ENCODE measurements at places on chromosomes 7 and 10.

DNA sequence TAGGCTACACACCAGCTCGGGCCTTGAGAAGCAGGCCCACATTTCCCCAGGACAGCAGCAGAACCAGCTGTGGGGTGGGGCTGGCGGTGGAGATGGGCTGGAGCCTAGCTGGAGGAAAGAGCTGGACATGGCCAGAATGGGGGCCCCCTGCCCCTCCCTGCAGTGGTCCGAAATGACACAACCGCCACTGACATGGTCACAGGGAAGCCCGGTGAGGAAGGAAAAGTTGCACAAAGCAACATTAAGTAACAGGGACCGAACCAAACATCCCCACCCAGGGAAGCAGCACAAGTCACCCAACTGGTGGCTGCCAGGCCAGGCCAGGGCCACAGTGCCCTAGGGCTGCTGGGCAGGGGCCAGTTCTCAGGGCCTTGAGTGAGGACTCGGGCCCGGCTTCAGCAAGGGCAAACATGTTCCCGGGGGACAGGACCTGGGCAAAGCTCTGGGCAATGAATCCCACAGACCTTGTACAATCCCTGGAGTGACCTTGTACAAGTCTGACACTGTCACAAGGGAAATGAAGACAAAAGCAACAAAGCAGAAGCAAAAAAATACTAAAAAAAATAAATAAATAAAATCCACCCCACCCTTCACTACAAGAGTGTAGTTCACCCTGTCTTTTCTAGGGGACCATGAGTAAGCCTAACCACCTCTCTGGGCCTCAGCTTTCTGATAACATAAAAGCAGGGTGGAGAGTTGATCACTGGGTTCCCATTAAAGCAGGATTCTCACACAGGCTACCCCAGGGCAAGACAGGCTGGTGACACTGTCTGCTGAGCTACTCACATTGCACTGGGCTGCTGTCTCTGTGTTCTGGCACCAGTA is 33.0 kb downstream of the PSAP start:
- DNase-seq, result peak; percentile 52

- DNase-seq, result no peak
These were observed 1375.1 kb upstream of the LRRTM3 start for GRCh38 chr10:65550761-65551160.

DNA sequence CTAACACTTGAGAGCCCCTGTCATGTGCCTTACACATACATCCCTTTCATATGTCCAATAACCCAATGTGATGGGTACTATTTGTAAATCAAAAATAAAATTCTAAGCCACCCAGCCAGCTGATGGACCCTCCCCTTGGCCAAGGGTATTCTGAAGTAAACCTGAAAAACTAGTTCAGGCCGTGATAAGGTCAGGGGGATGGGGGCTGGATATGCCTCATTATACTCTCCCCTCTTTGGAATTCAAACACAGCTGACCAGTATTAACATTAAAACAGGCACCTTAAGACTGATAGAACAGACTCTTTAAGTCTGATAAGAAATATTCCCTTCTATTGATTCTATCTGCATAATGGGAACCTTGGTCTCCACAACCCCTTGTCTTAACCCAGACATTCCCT is 51.9 kb downstream of the SLC16A9 start:
- no peak for DNase-seq

DNA sequence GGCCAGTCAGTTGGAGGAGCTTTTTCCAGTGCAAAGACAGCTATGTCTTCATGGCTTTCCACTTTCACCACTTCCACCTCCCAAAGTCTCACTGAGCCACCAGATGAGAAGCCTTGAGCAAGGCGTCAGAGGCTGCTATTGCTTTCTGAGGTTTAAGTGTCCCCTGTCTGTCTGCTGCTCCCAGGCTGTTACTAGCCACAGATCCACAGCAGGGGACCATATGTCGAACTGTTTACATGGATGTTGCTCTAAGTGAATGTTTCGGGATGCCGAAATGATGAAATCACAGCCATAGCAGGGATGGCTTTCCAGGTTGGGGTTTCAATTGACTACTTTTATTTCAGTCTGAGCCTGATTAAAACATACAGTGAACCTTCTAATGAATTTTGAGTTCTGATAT is 88.5 kb downstream of the AVL9 start:
- DNase-seq, result no peak

DNA sequence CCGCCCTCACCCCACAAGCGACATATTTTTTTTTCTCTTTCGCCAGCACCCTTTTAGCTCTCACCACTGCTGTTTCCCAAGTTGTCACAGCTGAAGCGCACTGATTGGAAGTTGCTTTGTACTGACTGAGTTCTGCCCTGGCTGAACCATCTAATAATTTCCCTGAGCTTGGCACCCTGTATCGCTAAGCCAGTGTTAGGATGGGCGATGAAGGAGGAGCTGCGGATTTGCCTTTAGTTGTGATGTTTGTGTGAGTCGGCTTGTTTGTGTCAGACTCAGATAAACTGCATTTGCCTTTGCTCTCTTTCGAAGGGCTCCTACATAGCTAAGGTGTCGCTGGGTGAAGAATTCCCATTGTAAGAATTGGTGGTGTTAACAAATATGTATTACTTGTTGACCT is 1.3 kb upstream of the ATXN7L1 start:
- DNase-seq, result no peak

DNA sequence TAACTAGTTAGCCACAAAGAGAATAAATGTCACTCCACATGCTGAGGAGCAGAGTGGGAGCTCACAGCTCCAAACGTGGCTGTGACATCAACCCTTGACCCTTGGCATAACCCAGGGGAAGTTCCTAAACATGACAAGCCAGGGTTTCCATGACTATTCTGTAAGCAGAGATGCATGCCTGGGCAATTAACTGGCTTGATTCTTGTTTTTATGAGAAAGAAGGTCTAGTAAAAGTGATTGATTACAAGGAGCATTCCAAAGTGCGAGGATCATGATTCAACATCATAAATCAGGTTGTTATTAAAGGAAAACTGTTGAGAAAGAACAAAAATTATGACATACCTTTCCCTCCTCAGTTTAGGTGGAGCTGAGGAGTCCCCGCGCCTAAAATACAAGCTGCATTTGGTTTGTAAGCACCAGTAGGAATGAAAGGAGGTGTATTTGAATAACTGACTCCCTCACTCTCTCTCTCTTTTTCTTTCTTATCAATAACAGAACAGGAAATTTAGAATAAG is 108.4 kb downstream of the SFMBT2 start:
- no peak for DNase-seq

GRCh38 chr7:17325364-17325763 is 26.9 kb downstream of the AHR start:
- DNase-seq, result no peak
